NCI-H1092 (cell line): ENCODE measurements at places on chromosomes 16 and 17.
A peak's percentile ranks its signal among the peaks of the same experiment; 100 is the strongest.

DNA sequence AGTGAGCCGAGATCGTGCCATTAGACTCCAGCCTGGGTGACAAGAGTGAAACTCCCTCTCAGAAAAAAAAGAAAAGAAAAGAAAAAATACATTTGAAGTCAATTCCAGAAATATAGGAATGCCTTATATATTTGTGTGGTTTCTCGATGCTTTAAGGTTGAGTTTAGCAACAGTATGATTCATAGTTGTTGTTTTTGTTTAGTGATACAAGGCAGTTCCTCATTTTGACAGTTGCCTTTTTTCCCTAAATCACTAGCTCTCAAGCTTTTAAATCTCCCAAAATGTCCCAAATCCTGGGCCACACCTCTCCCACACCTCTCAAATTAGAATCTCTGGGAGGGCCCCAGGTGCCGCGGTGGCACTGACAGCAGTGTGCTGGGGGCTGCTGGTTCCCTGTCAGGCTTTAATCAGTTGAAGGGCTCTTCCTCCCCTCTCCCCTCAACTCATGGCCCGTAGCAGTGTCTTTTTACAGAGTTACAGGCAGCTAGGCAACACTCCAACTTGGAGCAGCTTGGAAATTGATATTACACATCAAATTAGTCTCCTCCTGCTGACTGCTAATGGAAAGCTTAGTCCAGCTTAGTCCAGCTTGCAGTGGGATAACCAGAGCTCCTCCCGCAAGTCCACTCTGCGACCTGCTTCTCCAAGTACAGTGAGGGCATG lies 58.4 kb downstream of the EPN2 start:
- DNase-seq, result no peak

- peak; percentile 55 for DNase-seq
These were observed 19.7 kb downstream of the DEXI start for GRCh38 chr16:10922328-10923145.

DNA sequence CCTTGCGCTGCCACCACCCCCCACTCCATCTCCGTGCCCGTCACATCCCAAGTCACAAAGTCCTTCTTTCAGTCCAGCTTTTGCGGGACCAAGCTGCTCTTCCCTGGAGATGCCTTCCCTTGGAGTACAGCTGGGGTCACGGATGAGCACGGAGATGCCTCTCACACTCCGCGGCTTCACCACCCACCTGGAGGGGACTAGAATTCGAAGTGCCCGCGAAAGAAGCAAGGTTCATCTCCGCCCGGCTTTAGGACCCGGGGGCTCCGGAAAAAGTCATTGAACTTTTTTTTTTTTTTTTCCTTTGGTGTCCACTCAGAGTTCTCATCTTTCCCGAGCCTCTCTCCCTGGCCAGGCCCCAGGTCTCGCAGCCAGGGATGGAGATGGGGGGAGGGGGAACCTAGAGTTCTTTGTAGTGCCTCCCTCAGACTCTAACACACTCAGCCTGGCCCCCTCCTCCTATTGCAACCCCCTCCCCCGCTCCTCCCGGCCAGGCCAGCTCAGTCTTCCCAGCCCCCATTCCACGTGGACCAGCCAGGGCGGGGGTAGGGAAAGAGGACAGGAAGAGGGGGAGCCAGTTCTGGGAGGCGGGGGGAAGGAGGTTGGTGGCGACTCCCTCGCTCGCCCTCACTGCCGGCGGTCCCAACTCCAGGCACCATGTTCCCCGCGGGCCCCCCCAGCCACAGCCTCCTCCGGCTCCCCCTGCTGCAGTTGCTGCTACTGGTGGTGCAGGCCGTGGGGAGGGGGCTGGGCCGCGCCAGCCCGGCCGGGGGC lies at the start of gene FKBP10:
Gene FKBP10, plus strand, starts transcription at position 624 of the 771 bp plus-strand sequence. Its CDS starts 31 bp downstream, at position 655.
- DNase-seq, result peak; percentile 16

- DNase-seq, result no peak
These were observed 3.4 kb upstream of the C1QTNF8 start for GRCh38 chr16:1099189-1100083.

- DNase-seq, result no peak
These were observed 13.4 kb downstream of the ST6GALNAC1 start for GRCh38 chr17:76630151-76630550.

DNA sequence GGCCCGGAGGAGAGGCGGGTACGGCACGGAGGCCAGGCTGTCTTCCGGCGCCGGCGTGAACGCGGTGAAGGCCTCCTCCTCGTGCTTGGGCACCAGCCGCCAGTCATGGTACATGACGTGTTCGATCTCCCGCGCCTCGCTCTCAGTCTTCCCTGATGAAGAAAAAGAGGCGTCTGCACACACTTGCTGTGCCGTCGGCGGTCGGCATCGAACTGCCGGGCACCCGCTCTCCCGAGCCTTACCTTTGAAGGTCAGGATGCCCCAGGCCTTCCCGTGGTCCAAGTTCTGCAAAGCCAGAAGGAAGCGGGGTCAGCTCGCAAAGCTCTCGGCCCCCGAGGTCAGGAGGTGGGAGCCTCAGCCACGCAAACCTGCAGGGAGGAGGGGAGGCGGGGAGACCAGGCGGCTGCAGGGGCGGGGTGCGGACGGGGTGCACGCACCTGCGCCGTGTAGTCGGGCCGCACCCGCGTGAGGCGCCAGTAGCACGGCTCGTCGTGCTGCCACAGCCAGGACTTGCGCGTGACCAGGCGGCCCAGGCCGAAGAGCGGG lies at the start of gene EME2:
Gene EME2, plus strand, starts transcription at position 449 of the 546 bp plus-strand sequence. CDS start 418 bp downstream, outside the sequence.
- DNase-seq, result no peak

- DNase-seq, result no peak
These were observed 155.2 kb upstream of the MYOCD start for GRCh38 chr17:12510535-12510934.

DNA sequence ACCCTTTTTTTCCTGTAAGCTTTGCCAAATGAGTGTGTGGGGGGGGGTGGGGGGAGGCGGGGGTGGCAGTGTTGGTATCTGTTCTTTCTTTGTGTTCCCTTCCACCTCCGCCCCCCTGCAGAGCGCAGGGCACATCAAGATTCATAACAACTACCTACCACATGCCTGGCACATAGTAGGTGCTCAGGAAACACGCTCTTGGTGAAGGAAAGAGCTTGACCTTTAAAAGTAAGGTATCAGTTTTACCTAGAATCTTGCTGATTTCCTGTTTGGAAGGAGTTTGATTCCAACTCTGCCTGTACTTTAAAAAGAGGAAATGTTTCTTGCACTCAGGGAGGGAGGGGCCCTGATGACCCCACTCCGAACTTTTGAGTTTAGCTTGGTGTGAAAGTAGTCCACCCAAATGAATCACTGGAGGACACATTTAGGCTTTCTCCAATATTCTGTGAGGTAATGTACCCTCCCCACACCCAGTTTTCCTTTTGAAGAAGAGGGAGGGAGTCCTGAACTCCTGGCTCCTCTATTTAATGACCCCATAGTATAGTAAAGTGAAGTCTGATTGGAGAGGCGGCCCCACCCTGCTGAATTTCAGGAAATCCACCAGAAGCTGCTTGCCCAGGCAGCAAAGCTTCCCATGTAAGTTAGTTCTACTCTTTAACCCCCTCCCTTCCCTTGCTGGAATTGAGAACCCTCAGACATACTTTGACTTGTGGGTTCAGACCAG lies 560 bp upstream of the FAM20A start:
- no peak for DNase-seq

DNA sequence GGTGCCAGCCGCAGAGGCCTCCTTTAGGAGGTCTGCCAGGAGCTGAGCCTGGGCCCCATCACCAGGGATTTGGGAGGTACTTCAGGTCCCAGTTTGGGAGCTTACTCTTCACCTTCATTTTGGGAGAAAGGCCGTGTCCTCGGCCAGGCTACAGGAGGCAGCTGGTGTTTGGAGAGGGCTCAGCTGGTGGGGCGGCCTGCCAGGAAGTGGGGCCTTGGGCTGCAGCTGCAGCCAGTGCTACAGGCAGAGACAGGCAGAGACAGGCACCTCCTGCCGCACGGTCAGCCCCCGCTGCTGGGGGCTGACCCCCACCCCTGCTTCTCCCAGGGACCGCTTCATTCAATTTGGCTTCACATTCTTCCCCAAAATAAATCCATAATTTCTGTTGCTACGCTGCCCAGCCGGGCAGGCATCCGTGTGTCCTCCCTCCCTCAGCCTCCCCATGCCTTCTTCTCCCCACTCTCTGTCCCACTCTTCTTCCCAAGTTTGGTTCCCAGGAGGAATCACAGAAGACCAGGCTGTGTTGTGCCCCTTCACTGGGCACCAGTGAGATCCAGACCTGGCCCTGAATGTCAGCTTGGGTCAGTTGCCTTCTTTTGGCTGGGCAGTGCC lies 6.1 kb downstream of the TMEM235 start:
- no peak for DNase-seq

DNA sequence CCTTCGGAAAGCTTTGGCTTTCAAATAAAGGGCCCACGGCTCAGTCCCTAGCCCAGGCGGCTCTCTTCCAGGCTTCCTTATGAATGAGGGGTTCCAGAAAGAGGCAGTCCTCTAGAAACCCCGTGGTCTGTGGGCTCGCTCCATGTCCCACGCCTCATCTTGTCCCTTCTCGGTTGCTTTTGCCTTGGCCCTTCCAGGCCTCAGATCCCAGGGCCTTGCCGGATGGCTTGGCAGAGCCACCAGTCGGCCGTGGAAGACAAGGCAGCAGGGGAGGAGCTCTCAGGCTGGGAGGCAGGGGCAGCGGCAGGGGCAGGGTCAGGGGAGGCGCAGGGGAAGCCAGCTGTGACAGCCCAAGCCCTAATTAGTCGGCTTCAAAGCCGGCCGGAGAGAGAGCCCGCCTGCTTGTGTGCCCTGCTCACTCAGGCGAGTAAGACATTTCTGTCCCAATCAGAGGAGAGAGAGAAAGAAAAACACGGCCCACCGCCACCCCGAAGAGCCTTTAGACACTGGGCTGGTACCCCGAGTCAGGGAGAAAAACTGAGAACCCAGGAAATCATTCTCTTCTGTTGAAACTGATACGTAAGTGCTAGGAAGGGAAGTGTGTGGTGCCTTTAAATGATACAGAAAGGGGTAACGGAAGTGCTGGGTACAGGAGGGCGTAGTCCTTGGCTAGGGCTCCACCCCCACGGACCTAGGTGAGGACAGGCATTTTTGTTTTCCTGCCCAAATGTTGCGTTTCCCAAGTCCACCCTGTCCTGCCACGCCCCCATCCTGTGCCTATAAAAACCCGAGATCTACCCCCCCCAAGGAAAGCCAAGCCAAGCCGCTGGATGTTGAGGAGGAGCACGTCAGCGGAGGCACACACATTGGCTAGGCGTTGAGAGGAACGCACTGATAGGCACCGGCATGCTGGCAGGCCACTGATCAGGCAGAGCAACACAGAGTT lies 27.8 kb upstream of the MEIOC start:
- DNase-seq, result peak; percentile 89

DNA sequence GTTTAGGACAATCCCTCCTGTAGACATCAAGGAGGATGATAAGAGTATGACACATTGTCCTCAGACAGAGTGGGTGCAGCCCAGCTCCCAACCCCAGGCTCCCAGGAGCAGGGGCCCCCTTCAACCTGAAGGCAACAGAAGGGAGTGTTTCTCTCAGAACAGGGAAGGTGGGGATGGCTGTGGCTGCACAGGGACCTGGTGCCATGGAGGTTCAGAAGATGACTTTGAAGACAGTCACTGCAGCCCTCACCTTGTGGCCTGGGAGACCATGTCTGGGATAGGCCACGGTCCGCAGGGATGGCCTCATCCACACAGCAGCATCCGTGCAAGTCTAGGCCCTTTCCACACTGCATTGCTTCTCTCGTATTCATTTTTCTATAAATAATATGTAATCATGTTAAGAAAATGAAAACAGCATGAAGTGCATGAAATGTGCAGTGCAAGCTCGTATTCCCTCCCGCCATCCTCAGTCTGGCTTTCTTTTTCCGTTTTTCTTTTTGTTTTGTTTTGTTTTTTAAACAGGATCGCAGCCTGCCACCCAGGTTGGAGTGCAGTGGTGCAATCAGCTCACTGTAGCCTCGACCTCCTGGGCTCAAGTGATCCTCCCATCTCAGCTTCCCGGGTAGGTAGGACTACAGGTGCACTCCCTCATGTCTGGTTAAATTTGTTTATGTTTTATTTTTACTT lies 71.1 kb downstream of the METRNL start:
- no peak for DNase-seq

DNA sequence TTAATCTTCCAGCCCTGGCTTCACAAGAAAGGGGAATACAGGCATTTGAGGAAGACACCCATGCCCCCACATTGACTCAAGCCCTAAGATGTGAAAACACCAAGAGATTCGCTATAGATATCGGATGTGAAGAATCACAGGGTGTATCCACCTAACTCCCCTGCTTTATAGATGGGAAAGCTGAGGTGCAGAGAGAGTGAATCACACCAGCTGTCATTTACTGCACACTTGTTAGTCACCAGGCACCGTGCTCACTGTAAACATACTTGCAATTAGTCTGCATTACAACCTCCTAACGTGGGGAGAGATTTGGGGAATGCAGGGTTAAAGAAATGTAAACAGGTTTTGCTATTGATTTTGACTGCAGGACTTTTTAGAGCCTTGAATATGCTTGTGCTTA lies 325.5 kb downstream of the C16orf95 start:
- DNase-seq, result no peak

GRCh38 chr17:34653511-34653910 lies 74.1 kb downstream of the TMEM132E start:
- no peak for DNase-seq

DNA sequence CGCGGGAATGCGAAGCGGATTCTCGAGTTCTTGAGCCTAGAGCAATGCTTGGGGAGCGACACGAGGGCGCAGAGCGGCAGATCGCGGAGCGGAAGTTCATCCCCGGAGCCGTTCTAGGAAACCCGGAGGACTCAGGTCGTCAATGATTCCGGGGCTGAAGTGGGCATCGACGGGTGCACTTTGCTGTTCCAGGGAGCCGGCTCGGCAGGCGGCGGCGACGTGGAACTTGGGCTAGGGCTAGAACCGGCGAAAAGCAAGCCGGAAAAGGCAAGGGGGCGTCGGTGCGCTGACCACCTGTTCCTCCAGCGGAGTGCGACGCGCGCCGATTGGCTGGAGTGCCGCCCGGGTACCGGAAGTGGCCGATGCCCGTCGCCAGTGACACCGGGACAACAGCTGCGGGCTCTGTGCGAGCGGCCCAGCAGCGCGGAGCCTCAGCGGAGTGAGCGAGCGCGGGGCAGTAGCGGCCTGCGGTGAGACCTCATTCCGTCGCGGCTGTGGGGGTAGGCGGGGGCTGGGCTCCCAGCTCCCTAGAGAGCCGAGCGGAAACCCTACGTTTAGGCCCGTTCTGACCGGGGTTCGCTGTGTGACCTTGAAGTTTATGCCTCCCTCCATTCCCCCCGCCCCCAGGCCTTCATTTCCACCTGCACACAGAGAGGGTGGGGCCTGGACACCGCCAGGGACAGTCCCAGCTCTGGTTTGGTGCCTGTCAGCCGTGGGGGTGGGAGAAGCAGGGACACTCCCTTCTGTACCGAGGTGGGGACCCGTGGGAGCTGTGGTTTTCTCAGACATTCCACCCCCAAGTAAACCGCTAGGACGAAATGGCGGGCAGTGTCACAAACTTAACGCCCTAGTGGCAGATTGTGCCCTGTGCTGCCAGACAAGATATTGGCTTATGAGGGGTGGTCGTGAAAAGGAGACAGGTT lies at the start of gene ZFP3:
Gene ZFP3, plus strand, starts transcription at position 362 of the 923 bp plus-strand sequence. CDS start 13,038 bp downstream, outside the sequence.
- DNase-seq, result peak; percentile 73

- DNase-seq, result no peak
These were observed 30.6 kb downstream of the FAM20A start for GRCh38 chr17:68570526-68570925.

GRCh38 chr16:81571592-81572385 lies 127.2 kb downstream of the CMIP start:
- DNase-seq, result no peak

GRCh38 chr17:27532269-27533263 lies 76.3 kb downstream of the KSR1 start:
- DNase-seq, result no peak
